ENCODE measurements at places on chromosomes 2 and 18.

DNA sequence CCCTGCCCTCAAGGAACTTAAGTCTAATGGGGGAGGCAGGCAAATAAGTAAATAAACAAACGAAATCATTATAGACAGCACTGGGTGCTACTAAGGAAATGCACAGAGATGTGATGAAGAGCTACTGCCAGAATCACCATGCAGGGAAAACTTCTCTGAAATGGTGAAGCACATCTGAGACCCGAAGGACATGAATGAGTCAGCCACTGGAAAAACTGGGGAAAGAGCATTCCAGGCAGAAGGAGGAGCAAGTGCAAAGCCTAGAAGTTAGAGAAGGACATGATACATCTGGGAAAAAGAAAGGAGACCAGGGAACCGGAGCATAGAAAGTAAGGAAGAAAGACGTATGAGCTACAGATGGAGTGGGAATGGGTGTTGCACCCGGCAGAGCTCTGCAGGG, 56.8 kb downstream of the TGFA start:
- DNase-seq, result peak; percentile 11

DNA sequence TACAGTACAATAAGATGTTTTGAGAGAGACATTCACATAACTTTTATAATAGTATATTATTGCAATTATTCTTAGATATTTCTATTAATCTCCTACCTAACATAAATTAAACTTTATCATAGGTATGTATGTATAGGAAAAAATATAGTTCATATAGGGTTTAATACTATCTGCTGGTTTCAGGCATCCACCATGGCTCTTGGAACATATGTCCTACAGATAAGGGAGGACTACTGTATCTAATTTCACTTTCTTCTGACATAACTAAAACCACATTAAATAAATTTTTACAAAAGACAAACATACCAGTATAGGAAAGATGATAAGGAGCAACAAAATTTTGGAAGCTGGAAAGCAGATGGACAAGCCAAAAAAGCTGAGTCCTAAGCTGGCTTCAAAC, 67.9 kb upstream of the TMEM17 start:
- no peak for DNase-seq

DNA sequence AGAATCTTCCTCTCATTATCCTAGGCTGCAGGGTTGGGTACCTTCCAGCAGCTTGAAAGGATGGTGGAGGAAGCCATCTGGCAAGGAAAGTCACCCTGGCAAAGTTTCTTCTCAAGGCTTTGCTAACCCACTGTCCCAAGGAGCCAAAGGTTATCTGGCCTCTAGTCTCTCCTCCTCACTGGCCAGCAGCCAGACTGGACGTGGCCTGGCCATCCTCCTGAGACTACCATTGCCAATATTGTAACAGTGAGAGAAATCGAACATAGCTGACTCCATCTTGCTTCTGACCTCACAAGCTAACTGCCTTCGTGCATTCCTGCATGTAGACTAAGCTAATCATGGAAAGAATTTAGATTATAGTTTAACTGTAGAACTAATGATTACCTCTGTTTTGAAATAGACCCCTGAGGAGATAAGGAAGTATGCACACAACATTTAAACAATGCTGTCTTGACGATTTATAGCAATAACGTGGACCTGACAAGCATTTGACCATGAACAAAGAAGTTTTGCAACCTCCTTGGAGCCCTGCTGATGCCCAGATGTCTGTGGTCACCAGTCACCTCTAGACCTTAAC, 7.8 kb upstream of the ANXA4 start:
- DNase-seq, result no peak

- DNase-seq, result no peak
These were observed 30.3 kb downstream of the PROKR1 start for GRCh38 chr2:68673631-68674030.

- DNase-seq, result peak; percentile 27
These were observed 283.6 kb downstream of the TMX3 start for GRCh38 chr18:68431111-68431921.

GRCh38 chr2:15973481-15974401, 33.4 kb downstream of the MYCN start:
- DNase-seq, result no peak

GRCh38 chr2:134260713-134261112, 6.8 kb downstream of the MGAT5 start:
- peak; percentile 50 for DNase-seq

DNA sequence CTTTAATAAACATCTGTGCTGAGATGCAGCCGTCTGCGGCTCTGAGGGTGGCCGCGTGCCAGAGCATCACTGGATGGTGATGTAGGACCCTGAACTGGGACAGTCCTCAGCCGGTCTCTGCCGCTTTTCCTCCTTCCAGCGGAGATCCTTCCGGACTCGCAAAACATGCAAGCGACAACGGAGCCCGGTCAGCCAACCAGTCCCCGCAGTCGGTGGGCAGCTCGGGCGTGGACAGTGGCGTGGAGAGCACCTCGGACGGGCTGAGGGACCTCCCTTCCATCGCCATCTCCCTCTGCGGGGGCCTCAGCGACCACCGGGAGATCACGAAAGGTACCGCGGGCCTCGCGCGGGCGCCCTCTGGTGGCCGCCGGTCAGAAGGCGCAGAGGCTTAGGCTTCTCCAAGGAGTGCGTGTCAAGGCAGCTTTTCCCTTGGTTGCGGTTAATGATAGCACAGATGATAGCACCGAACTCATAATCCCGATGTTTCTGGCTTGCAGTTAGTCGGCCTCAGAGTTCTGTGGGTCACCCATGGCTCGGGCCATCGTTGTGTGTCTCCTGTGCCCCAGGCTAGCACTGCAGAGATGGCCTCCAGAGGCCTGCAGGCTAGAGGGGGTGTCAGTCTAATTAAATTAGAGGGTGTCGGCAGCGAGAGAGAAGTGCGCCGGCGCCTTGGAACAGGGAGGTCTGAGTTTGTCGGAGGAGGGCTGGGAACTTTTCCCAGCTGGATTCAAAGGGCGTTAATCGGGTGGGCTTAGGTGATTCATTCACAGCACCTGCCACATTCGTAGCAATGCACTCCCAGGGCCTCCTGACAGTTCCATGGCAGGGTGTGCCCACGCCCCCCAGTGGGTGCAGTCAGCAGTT, 38.5 kb downstream of the LPIN1 start:
- peak; percentile 58 for DNase-seq

- DNase-seq, result peak; percentile 47
These were observed 48.7 kb downstream of the IL1RL2 start for GRCh38 chr2:102235491-102235890.

- no peak for DNase-seq
These were observed 16.2 kb downstream of the ATG16L1 start for GRCh38 chr2:233267516-233268245.

DNA sequence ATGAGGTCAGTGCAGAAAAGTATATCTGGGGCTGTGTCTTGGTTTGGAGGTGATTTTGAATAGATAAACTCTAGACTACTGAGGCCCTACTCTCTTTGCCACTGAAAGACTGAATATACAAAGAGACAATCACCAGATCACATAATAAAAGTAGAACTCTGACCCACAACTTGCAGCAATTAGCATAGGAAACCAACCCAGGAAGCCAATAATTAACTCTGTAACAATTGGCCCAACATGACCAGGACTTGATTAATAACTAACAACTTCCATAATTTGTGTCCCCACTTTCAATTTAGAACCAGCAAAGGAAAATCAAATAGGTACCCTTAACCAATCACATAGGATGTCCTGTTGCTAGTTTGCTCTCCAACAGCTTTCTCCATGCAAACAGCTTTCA, 1104.9 kb upstream of the CELF4 start:
- DNase-seq, result no peak

DNA sequence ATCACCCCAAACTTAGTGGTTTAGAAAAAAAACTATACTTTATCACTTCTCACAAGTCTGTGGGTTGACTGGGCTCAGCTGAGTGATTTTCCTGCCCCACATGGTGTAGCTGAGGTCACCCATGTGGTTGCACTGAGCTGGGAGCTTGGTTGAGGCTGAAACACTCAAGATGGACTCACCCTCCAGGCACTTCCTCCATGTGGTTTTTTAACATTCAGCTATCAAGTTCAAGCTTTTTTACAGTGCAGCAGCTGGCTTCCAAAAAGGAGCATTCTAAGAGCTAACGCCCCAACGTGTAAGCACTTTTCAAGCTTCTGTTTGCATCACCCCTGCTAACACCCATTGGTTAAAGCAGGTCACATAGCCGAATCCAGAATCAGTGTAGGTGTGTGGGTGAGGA, 105.9 kb upstream of the CREB1 start:
- DNase-seq, result peak; percentile 97

DNA sequence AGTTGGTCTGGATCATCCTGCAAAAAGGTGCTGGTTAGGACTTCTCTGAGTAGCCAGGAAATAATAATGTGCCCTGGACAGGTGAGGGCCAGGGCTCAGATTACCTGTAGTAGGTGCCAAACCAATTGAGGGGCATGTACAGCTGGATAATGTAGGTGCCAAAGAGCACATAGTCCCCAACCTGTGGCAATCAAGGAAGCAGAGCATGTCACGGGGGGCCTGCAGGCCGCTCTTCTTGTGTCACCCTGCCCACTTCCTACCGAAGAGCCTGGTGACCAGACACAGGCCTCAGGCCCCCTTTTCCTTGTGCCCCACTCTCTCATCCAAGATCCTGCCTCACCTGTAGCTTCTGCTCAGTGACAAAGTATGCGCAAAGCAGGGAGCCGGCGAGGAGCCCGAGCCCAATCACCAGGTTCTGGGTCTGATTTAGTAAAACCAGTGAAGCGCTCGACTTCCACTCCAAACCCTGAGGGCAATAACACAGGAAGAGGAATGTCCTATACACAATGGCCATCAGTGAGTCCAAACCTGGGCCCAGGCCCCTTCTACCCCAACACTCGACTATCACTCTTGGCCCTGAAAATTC, 5.2 kb downstream of the ABCB6 start:
- no peak for DNase-seq

- DNase-seq, result no peak
These were observed 516.8 kb upstream of the FANCL start for GRCh38 chr2:58757971-58758370.

DNA sequence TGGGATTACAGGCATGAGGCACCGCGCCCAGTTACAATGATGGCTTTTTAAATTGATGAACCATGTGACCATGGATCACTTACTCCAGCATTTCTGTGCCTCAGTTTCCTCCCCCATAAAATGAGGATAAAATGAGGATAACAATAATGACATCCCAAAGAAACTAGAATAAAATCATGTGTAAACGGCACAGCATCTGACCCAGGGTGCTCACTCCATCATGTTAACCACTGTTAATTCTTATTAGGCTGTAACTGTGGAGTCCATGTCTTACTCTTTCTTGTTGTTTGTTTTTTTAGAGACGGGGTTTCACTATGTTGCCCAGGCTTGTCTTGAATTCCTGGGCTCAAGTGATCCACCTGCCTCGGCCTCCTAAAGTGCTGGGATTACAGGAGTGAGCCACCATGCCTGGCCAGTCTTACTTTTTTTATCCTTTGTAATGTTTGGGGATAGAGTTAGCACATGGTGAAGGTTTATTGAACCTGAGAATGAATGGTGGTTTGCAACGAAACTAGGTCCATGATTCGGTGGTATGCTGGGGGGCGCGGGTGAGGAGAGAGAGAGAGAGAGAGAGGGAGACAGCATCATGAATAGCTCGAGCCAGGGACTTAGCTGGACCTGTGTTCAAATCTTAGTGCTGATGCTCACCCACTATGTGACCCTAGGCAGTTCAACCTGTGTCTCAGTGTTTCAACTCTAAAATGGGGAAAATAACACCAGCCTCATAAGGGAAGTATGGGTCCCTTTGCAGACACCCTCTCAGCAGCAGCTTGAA, 52.3 kb downstream of the MYCN start:
- DNase-seq, result no peak

- no peak for DNase-seq
These were observed 71.0 kb downstream of the MAPK4 start for GRCh38 chr18:50630895-50631294.

GRCh38 chr2:10717628-10718027, 3.8 kb upstream of the ATP6V1C2 start:
- peak; percentile 70 for DNase-seq

GRCh38 chr2:28296904-28297303, 95.8 kb upstream of the FOSL2 start:
- peak; percentile 74 for DNase-seq

DNA sequence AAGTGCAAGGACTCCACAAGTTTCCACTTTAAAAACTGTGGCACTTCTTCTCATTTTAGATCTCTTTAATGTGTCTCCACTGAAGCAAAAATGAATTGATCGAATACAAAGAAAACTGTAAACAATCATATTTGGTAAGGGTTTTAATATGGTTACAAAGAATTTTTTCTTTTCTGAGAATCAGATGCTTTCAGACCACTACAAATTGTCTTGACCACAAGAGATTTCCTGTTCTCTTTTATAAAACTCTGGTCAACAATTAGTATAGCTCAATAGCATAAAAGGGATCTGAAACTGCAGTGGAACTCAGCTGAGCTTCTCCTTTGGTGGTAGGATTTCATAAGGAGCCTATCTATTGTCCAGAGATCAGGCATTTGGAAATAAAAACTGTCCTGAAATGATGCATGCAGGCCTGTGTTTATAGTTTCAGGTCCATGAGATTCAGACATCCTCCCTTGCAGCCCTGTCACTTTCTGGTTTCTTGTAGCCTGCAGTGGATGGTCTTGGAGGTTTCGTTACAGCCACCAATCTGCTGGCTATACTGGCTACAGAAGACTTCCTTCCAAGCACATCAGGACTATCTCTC, 120.0 kb downstream of the DOCK10 start:
- no peak for DNase-seq

GRCh38 chr2:109208951-109209335, 79.9 kb downstream of the SH3RF3 start:
- no peak for DNase-seq

GRCh38 chr2:54350426-54350825, 94.4 kb upstream of the TSPYL6 start:
- DNase-seq, result no peak

Measured in ELR (cell line).